ENCODE measurements at places on chromosomes 2 and 18.

GRCh38 chr18:55893948-55894347 is 306.0 kb upstream of the TCF4 start:
- DNase-seq, result no peak

GRCh38 chr2:121237336-121237979 is 47.5 kb downstream of the TFCP2L1 start:
- no peak for DNase-seq

DNA sequence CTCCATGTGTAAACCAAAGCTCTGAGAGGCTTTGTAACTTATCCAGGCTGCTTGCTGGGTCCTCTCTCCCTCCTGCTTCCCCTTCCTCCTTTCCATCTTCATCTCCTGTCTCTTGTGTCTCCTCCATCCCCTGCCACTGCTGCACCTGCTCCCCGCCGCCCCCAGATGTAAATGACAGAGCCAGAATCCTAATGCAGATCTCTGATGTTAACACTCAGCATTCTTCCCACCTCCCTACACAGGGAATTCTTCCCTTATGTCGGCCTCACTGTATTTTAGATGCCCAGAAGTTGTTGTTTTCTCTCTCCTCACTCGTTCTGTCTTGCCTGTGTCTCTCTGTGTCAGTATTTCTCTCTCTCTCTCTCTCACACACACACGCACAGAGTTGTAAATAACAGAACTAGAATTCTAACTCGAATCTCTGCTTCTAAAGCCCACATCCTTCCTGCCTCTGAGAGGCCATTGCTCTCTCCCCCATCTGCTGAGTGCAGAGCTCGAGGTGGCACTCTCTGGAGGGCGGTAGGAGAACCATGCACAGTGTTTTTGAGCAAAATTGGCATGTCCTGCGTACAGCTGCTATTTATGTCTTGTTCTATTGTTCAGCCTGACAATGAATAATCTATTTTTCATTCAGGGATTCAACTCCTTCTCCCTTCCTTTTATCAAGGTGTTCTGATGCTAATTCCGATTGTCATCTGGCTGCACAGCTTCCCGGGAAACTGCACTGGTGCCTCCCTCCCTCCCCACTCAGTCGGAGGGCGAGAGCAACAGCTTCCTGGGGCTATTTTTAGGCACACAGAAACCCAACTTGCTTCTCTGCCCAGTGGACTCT is 219.9 kb downstream of the SH3RF3 start:
- no peak for DNase-seq

GRCh38 chr2:195695002-195695631 is 38.1 kb downstream of the SLC39A10 start:
- DNase-seq, result no peak

- no peak for DNase-seq
These were observed 289.0 kb downstream of the PIEZO2 start for GRCh38 chr18:10860382-10860781.

- DNase-seq, result no peak
These were observed 124.4 kb upstream of the PXDN start for GRCh38 chr2:1868683-1869141.

- DNase-seq, result no peak
These were observed 167.7 kb downstream of the TXNL1 start for GRCh38 chr18:56470406-56471351.

DNA sequence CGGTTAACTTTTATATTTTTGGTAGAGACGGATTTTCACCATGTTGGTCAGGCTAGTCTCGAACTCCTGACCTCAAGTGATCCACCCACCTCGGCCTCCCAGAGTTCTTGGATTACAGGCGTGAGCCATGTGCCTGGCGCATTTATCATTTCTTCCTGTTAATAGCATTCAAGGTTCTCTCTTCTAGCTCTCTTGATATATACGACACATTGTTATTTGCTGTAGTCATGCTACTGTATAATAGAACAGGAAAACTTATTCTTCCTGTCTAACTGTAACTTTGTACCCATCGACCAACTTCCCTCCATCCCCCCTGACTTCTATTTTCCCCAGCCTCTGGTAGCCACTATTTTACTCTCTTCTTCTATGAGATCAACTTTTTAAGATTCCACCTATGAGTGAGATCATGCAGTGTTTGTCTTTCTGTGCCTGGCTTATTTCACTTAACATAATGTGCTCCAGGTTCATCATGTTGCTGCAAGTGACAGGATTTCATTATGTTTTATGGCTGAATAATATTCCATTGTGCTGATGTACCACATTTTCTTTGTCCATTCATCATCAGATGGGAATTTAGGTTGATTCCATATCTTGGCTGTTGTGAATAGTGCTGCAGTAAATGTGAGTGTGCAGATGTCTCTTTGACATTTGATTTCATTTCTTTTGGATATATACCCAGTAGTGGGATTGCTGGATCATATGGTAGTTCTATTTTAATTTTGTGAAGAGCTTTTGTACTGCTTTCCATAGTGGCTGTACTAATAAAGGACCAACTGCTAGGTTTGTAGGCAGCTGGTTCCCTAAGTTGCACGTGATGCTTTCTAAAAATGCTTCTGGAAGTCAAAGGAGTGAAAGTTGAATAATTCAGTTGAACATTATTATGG is 205.2 kb downstream of the PRKCE start:
- no peak for DNase-seq

DNA sequence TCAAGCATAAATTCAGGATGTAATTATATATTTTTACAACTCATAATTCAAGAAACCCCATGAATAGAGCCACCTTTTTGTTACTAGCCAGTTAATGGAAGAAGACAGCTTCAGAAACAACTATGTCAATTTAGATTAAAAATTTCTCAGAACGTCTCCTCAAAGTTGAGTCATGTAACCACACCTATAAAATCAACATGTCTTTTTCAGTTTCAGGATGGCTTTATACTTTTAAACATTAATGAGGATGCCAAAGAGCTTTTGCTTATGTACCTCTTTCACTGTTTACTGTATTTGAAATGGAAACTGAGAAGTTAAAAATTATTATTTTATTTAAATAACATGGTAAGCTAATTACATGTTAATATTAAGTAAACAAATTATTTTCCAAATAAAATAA is 280.1 kb downstream of the PTH2R start:
- DNase-seq, result no peak

DNA sequence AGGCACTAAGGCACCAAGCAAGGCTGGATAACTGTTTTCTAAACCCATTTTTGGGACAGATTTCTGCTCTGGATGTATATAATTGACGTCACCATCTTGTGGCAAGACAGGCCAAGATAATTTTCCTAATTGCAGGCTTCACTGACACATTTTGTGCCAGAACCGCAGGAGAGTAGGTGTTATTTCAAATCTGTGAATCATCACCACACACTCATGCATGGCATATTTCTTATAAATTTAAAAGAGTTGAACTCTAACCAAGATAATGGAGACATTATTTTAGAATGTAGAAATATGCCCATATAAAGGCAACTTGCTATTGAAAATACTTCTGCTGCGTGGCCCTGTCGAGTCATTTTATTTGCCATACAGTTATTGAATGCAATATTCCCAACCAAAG is 68.3 kb upstream of the ACYP2 start:
- DNase-seq, result no peak

DNA sequence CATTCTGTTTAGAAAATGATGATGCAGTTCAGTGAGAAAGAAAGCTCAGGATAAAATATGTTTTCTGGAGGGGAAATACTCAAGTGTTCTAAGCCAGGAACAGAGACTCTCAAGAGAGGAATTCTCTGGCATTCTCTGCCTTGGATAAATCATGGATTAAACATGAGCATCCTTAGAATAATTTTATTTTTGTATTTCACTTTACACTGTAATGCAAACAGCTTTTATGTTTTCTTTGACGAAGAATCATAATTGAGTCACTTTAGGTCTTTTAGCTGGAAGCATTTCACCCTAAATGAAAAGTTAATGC is 11.1 kb downstream of the GDF7 start:
- no peak for DNase-seq

DNA sequence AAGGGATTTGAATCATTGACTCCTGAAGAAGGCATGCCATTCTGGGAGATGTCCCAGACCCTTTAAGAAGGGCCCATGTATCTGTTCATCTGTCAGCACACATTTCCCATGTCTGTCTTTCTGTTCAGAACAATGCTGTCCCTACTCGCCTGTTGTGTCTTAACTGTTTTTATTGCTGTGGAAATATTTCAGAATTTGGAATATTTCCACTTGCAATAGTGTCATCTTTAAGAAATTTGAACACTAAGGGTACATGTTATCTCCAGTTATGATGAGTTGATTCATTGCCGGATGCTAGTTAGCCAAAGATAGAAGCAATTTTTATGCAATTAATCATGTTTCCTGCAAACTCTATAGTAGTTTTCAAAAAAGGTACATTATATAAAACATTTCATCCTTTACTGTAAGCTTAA is 36.9 kb upstream of the NT5C1B start:
- DNase-seq, result peak; percentile 80

GRCh38 chr2:230589497-230590015 is 123.1 kb upstream of the CAB39 start:
- DNase-seq, result no peak

DNA sequence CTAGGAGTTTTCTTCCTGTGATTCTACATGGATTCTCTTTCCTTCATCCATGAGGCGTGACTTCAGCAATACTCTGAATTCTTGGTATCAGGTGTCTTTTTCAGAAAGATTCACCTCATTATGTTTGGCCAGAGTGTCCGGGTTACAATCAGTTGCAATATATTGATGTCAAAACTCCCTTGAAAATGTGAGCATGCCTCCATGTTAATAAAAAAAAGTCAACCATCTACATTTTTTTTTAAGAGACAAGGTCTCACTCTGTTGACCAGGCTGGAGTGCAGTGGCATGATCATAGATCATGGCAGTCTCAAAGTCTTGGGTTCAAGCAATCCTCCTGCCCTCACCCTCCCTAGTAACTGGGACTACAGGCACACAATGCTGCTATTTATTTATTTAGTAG is 80.9 kb upstream of the NEUROD1 start:
- DNase-seq, result no peak

DNA sequence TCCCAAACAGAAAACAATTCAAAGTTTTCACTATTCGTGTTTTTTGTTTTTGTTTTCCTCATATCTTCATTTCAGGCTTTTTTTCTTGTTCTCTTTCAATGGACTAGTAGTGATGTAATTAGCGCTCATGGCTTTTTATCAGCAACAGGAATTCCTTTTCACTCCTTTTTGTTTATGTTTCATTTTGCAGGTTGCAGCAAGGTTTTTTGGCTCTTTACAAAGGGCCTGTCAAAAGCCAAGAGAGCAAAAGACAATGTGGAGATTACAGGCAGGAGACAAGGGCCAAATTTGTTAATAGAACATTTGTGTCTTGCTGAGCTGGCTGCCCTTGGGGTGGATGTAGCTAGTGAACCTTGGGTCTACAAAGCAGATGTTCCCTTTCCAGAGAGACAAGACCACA is 467.4 kb upstream of the CDH20 start:
- DNase-seq, result no peak

DNA sequence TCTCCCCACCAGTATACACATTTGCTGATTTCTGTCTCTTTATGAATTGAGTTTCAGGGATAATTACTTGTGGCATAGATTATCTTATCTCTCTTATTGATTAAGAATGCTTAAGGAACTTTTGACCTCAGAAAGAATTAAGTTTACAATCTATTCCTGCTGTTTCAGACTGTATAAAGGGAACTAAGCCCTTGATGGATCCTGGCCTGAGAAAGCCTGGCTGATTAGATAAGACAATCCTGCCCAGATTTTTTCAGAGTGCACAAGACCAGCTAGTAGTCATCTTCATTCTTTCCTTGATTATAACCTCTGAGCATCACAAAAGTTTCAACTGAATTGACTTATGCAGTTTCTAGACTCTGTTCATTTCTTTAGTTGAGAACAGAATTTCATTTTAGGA is 22.7 kb upstream of the TFPI start:
- no peak for DNase-seq

GRCh38 chr2:195985741-195986140 is 82.9 kb downstream of the DNAH7 start:
- no peak for DNase-seq

DNA sequence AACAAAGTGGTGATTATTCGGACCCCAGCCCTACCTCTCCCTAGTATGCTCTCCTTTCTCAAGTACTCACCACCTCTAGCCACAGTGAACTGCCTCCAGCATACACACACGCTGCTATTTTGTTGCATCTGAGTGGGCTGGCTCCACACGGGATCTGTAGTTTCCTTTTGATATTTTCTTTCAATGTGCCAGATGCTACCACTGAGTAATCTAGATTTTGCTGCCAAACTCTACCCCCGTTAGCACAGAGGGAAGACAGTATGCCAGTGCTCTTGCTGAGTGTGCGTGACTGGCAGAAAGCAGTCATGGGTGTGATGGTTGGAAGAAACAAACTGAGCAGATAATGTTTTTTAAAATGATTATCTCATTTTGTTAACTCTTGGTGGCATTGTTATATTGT is 11.6 kb downstream of the CFLAR start:
- DNase-seq, result peak; percentile 65

- DNase-seq, result no peak
These were observed 21.7 kb downstream of the HDAC4 start for GRCh38 chr2:239378918-239379640.

DNA sequence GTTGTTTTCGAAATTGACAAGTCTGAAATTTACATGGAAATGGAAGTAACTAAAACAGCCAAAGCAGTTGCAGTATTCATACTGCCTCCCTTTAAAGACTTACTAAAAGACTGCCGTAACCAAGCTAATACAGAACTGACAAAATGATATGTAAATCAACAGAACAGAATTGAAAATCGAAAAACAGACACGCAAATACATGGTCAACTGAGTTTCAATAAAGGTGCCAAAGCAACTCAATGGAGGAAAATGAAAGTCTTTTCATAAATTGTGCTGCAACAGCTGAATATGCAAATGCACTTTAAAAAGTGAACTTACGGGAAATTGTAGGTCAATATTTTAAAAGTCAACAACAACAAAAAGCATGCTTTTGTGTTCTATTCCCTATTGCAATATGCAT is 34.2 kb downstream of the TMEM131 start:
- no peak for DNase-seq

DNA sequence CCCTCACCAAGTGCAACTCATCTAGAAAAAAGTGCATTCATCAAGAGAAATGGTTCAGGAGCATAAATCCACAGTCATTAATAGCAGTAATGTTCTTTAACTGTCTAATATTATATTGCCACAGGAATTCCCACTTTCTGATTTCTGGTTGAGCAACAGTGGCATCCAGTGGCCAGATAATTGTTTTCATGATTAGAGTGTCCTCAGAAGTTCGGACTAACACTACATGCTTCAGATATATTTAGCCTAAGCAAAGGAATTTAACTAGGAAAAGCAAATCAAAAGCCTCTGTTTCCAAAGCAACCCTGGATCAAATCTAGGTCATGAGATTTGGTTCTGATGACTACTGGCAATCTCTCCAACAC is 9.8 kb upstream of the ERBB4 start:
- peak; percentile 35 for DNase-seq

GRCh38 chr2:142175813-142176338 is 45.1 kb upstream of the LRP1B start:
- no peak for DNase-seq

- DNase-seq, result peak; percentile 95
These were observed 557.9 kb downstream of the CCDC85A start for GRCh38 chr2:56741601-56742102.

GRCh38 chr2:96509114-96509846 is 4.1 kb upstream of the NEURL3 start:
- peak; percentile 88 for DNase-seq

GRCh38 chr18:40413160-40413559 is 1541.9 kb upstream of the PIK3C3 start:
- no peak for DNase-seq

GRCh38 chr2:189165656-189166380 is 13.7 kb downstream of the COL5A2 start:
- no peak for DNase-seq

All from HS-5 (cell line).